Stimulated activated CD4-positive, alpha-beta T cell treated with anti-CD3 and anti-CD28 coated beads, Interleukin-4, amount 100 ng/mL, for 24 hours (primary cell): ENCODE measurements at places on chromosomes 1 and 21.

DNA sequence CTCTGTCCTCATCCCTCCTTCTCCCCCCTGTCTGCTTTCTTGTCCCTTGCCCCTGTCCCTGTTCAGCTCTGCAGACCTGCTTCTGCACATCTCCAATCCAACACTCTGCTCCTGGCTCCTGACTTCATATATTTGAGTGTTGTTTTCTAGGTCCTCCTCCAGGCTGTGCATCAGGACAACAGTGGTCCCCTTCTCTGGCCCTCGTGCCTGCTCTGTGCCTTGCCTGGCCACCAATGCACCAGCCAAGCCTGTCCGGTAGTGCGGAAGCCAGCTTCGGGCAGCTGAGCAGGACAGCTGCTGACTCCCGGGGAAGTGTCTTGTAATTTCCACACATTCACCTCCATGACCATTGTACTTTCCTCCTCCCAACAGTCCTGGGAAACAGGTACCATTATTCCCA lies 203.4 kb upstream of the RAB4A start:
- no peak for DNase-seq

GRCh38 chr21:45592626-45593134 lies 50.4 kb upstream of the SLC19A1 start:
- DNase-seq: no peak

DNA sequence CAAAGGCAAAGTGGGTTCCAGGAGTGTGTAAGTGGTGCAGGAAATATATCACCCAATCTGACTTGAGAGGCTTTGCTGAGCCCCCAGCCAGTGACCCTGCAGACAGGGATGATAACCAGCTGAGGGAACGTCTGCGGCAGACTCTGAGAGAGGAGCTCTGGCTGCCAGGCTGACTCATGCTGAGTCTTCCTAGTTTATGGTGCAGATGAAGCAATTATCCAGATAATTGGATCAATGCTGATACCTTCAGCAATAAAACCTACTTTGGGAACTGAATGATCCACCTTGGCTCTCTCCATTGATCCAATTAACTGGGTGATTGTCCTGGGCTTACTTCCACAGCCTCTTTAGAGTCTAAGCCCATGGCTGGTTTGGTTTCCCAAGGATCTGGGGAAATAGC lies 7.3 kb downstream of the C8B start:
- DNase-seq: no peak

- DNase-seq: no peak
Measured at GRCh38 chr1:66576645-66577044, 42.7 kb downstream of the SGIP1 start.

GRCh38 chr1:42081475-42081874 lies 71.7 kb upstream of the GUCA2B start:
- no peak for DNase-seq

GRCh38 chr1:221664253-221664652 lies 77.6 kb downstream of the DUSP10 start:
- DNase-seq: no peak

- DNase-seq: no peak
Measured at GRCh38 chr1:236734141-236734765, 48.0 kb downstream of the ACTN2 start.

- DNase-seq: no peak
Measured at GRCh38 chr1:15329104-15329820, 80.4 kb upstream of the EFHD2 start.

DNA sequence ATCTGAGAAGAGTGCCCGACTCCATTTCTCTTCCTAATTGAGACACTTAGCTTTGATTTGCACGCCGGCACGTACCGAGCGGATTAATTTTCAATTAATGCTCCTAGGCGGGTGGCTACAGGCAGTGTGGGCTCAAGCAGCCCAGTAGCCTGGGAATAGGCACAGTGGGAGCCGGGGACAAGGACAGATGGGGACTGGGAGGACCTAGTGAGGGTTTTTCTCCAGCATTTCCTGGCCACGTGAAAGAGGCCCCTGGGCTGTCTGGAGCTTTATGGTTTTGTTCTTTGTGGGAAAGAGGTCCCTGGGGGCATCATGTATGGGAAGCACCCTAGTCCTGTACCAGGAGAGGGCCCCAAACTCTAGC lies 78.6 kb upstream of the CSF3R start:
- no peak for DNase-seq

DNA sequence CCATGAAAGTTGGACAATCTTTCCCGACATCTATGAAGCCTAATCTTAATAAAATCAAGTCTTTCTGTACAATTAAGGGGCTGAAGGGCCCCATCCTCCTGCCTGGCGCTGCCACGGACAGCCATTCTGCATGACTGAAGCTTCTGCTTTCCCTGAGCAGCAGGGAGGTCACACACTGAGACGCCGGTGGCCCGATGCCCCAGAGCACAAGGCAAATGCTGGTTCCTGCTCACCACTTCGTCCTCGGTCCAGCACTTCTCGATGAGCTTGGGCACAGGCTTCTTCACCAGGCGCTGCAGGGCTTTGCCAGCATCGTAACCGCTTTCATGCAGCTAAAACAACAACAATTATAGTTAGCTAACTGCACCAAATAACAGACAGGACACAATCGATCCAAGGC lies 147.8 kb downstream of the SLC45A1 start:
- no peak for DNase-seq

DNA sequence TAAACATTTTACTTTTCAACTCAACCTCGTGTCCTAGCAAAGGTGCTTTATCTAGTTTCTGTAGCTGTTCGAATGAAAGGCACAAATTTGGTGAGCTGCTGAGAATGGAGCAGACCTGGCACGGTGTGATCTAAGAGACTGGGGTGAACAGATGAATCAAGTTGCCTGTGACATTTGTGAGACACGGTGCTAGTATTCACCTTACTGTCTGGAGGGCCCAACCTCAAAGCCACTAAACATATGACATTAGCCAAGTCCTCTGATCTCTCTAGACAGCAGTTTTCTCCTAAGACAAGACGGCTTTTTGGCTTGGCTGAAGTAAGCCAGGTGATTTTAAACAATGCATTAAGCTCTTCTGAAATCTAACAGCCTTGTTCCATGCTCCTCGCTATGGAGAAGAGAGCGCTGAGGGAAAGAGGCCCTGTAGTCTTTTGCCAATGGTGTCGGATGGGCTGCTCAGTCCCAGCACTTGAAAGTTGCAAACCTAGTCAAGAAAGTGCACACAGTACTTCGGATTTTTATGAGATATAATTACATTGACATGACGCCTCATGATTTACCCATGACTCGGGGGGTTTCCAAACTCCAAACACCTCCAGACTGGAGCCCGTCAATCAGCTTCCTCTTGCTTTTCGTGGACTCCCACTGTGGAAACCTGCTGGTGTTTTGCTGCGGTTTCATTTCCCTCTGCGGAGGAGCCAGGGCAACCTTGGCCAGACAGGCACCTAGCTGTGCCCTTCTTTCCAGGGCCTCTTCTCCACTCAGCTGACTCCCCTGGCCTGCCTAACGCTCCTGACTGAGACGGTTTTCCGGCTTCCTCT lies 794 bp upstream of the TOR3A start:
- DNase-seq: peak; percentile 39

GRCh38 chr1:207988326-207989165 lies 77.6 kb upstream of the CD34 start:
- no peak for DNase-seq

DNA sequence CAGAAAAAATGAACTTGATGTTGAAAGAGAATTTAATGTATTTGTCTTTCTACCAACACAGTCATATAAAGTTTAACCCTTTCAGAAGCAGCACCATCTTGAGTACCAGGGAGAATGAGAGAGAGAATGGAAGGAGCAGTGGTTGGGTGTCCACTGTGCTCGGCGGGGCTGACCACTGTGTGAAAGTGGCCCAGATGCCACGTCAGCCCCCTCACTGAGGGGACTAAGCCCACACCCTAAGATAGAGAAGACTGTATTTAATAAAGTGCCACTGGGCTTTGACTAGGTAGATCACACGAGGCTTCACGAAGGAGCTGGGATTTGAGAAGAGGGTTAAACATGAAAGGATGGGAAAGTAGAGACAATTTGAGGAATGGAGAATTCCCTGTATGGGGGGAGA lies 31.2 kb downstream of the BATF3 start:
- DNase-seq: no peak

DNA sequence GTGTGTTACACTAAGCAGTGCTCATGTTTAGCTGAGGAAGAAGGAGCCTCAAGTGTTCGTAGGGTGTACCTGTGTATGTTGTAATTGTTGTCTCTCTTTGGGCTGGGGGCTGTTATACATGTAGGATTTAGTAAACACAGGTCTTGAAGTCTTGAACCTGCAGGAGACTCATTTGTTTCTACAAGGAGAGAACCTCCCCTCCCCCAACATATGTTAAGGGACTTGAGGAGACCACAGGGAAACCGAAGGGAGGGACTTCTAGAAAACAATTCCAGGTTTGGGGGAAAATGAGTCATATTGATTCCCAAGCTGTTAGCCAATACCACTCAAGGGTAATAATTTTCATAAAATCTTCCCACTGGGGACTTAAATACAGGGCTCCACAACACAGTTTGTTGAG lies 25.0 kb upstream of the AGBL4 start:
- no peak for DNase-seq

DNA sequence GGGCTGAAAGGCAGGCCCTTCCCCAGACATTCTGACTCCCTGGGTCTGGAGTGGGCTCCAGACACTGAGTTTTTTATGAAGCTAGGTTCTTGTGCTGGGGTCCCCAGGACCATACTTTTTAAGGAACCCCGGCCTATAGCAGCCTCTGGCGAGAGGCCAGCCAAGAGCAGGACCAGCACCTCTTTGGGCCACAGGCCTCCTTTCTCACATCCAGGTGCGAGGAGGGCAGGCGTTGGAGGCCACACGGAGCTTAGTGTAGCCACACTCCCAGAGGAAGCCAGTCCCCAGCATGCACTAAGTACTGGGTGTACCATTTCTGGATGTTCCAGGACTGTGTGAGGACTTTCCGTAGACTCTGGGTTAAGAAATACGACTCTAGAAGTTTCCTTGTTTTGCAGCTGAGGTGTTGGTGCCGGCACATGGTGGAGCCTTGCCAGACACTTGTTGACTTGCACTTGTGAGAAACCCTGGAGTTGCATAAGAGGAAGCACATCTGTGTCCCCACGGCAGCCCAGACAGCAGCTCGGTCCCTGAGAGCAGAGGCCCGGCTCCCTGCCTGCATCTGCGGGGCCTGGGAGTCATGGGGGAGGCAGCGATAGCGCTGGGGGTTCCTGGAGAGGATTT lies 122.2 kb upstream of the VAMP3 start:
- DNase-seq: no peak

DNA sequence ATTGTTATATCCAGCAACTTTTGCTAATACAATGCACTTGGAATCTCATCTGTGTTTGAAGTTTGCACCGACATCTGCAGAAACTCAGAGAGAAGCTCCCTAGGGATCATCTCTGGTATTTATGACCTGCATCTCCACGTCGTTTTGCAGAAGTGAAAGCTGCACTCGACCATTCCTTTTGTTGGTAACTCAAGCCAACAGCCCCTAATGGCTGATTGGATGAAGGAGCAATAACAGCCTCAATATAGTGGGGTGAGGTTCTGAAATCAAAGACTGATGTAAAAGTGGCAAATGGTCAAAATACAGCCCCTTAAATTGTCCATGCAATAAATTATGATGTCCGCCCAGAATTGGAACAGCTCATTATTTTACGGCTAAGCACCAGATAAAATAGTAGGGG lies 344.2 kb upstream of the KAZN start:
- no peak for DNase-seq

- no peak for DNase-seq
Measured at GRCh38 chr1:53455364-53455991, 3.7 kb upstream of the DMRTB1 start.

- DNase-seq: no peak
Measured at GRCh38 chr1:239952348-239953308, 139.1 kb upstream of the FMN2 start.

DNA sequence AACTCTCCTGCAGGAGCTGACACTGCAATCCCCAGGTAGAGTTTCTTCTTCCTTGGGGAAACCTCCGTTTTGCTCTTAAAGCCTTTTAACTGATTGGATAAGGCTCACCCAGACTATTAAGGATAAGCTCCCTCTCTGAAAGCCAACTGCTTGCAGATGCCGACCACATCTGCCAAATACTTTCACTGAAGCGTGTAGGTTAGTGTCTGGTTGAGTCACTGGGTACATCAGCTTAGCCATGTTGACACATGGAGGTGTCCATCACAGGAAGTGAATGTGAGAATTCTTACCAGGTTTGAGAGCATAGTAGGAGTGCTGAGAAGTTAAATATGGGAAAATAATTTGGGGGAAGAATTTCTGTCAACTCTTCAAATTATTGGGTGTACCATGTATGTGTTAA lies 202.0 kb downstream of the AJAP1 start:
- DNase-seq: no peak

DNA sequence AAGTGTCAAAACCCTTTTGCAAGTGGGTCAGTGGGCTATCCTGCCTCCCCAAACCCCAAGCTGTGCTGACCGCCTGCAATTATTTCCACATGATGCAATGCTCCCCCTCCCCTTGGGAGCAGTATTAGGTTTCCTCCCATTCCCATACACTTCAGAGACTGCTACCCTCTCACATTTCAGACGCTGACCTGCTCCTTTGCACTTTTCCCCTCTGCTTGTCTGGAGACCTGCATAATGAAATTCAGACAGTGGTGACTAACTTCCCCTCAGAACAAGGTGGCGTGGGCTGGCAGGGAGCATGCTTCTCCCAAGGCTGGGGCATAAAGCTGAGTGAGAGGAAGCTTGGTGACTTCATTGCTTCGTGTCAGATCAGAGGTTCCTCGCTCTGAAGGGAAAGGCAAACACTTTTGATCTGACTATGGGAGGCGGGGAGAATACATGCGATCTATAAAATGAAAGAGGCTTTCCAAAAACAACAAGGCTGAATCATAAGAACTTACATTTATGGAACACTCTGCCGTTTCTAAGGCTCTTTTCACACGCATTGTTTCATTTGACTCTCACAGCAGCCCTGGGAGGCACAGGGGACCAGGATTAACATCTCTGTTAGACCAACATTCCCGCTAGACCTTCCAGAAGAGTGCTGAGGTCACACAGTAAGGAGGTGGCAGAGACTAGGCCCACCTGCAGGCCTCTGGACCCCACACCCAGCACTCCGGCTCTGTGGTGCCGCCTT lies 27.5 kb upstream of the ROR1 start:
- DNase-seq: peak; percentile 13

- no peak for DNase-seq
Measured at GRCh38 chr1:203584035-203584434, 42.6 kb upstream of the ATP2B4 start.

GRCh38 chr1:239899747-239900146 lies 191.9 kb upstream of the FMN2 start:
- no peak for DNase-seq

DNA sequence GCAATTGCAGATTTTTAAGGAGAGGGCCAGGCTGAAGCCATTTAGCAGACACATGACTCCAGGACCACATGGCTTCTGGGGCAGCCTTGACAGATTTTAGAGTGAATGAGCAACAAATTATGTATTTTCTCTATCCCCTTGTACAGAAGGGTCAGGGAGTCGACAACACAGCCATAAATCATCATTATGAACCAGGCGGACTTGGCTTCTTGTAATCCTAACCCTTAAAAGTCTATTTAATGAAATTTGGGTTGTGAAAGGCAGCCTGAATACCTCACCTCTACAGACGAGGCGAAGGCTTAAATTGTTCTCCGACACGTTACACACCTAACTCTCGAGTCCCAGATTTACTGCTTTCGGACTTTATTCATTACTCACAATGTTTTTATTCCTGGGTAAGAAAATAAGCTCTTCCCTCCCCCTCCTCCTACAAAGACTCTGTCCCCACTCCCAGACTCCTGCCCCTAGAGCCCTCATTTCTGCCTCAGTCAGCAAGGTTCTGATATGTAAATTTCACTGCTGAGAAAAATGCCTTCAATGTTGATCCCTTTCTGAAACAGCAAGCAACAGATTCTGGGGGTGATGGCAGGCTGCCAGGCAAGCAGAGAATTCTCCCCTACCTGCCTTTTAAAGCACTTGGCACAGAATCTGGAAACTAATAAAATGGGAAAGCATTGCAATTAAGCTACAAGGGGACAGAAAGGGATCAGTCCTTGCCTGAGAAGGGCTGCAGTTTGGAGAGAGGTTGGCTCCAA lies 51.6 kb downstream of the PLPP3 start:
- DNase-seq: no peak
